ENCODE measurements at places on chromosomes 11 and 22.

GRCh38 chr11:122367809-122368231 is 251.8 kb upstream of the BLID start:
- DNase-seq, result peak; percentile 53

GRCh38 chr22:37126383-37126782 is 16.9 kb upstream of the TMPRSS6 start:
- DNase-seq, result no peak

DNA sequence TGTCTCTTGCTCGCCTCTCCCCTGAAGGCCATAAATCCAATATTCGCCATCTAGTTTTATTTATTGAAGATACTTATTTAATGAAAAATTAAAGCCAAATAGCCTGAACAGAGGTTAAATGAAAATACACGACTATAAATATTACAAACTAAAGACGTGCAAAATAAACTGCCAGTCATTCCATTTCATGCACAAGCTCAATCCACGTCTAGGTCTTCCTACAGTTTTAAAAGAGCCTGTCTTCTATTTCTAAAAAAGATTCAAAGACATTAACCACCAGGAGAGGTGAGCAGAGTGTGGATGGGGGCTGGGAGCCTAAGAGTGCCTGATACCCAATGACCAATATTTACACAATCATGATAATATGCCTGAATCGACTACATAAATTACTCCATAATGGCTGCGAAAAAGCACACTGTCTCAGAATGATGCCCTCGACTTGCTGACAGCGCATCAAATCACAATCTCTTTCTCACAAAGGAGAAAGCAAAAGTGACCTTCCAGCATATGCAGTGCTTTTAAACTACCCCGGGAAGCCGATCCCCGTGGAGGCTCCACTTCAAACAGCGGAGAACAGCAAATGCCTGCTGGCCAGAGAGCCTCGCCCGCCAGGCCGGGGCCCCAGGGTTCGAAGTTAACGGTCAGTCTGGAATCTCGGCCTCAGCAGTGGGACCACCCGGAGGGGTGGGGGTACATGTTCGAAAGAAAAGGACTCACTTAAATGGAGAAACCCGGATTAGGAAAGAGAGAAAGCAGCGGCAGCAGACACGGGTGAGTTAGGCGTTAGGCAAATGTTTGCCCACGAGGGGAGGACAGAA is 1.7 kb downstream of the FCHSD2 start:
- peak; percentile 48 for DNase-seq

DNA sequence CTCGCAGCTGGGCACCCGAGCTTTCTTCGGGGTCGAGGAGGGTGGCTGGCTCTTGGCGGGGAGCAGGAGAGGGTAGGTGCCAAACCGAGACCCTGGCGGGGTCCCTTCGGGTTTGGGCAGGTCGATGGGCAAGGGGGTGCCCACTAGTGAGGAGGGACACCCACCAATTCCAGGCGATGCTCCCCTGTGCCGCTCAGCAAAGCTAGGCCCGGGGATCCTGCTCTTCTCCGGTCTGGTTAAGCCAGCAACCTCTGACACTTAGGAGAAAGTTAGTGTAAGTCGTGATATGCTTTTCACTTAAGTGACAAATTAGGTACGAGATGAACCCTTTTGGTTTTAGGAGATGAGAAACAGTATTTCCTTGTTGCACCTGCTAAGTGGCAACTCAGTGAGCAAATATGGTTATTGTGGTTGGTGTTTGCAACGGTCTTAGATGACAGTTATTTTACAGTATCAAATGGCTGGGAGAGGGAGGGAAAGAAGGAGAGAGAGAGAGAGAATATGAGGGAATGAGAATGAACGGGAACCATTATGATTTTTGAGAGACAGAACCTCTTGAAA is 565 bp downstream of the NUCB2 start:
- peak; percentile 44 for DNase-seq

- DNase-seq, result no peak
These were observed 46.1 kb downstream of the RPUSD4 start for GRCh38 chr11:126165311-126165720.

- DNase-seq, result no peak
These were observed 106.3 kb upstream of the ANO3 start for GRCh38 chr11:26225646-26226045.

GRCh38 chr11:23585416-23586104 is 725.3 kb upstream of the CCDC179 start:
- no peak for DNase-seq
